ENCODE measurements at places on chromosomes 16 and 17.

- DNase-seq = no peak
These were observed 4.1 kb upstream of the MSLN start for GRCh38 chr16:756428-756827.

DNA sequence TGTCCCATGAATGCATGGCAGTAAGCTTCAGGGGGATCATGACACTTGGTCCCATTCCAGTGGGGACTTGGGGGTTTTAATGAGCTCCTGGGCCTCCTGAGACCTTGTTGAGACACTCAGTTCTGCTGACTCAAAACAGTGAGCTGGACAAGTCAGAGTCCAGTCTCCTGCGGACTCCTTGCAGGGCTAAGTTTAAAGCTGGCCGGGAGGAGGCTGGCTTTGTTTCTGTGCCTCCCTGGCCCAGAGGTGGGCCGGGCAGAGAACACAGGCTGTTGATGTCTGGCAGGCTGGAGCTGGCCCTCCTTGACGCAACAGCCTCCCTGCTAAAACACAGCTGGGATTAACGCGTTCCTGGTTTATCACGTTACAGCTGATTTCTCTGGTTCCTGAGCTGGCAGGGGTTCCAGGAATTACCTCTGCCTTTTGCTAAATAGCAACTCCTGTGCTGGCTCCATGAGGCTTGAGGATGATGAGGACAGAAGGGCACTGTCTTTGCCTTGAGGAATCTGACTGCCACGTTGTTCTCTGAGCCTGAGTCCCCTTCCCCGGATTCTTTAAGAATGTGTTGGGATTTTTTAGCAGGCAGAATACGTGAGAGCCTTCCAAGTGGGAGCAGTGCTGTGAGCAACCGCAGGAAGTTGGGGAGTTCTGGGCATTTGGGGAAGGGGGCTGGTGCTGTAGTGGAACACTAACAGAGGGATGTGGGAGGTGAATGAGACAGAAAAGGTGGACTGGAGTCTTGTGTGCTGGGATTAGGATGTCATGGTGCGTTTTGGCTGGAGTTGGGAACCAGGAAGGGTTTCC lies 2.0 kb downstream of the GPT2 start:
- DNase-seq = no peak

- no peak for DNase-seq
These were observed 578 bp downstream of the RAC3 start for GRCh38 chr17:82031885-82032627.

DNA sequence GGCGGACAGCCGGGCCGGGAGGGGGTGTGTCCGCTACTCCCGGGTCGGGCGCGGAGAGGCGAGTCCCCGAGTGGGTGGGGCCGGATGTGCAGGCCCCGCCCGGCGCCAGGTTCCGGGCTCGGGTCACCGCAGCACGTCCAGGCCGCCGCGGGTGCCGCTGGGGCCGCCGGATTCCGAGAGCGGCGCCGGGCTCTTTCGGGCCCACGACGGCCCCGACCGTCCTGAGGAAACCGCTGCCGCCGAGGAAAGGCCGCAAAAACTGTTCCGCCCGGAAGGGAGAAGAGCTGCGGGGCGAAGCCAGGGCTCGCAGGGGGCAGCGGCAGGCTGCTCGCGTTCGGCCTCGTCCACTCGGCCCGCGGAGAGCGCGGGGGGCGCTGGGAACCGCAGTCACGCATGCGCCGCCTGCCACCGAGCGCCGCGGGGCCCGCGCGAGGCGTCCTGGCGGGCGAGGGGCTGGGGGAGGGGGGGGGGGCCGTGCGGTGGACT lies at the start of gene ZKSCAN2:
TSS of gene ZKSCAN2 (minus strand) at position 376 of the 486 bp plus-strand sequence. CDS start 718 bp downstream, outside the sequence.
- DNase-seq = peak; percentile 96

- DNase-seq = no peak
These were observed 15.8 kb upstream of the ITGAM start for GRCh38 chr16:31243734-31244670.

- no peak for DNase-seq
These were observed 612.5 kb downstream of the KCNJ18 start for GRCh38 chr17:22304667-22305303.

- DNase-seq = no peak
These were observed 393.3 kb upstream of the TNRC6C start for GRCh38 chr17:77565166-77565565.

- no peak for DNase-seq
These were observed 10.0 kb upstream of the SLC4A1 start for GRCh38 chr17:44277976-44278375.

DNA sequence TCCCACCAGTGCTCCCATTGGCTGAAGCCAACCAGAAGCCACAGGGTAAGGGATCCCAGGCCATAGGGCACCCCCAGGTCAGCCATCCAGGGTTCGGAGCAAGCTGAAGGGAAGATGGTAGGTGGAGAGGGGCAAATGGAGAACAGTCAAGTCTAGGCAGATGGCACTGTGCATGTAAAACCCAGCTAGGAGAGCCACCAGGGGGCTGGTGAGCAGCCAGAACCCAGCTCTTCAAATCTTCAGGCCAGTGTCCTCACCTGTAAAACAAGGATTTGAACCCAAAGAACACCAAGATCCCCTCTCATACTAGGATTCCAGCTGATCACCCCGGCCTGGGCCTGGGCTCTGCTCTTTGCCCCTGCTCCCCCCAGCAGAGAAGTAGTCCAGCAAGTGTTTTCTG lies 43.5 kb downstream of the GINS3 start:
- DNase-seq = no peak

GRCh38 chr16:84888450-84888849 lies 68.7 kb downstream of the CRISPLD2 start:
- no peak for DNase-seq

DNA sequence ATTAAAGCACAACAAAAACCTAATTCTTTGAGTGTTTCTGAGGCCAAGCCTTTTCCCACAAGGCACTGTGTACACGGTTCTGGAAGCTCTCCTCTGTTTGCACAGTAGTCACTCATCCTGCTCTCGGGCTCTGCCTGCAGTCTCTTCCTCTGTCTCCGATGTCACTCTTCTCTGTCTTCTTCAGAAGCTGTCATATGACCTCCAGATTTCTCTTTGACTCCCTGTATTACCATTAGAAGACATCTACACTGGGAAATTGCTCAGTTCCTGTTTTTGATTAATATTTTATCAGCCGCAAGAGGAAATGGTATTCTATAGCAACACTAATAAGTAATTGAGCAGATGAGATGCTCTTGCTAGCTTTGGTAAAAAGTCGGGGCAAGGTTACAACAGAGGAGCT lies 422.9 kb downstream of the WWOX start:
- no peak for DNase-seq

GRCh38 chr16:4788489-4788889 lies 344 bp upstream of the SEPTIN12 start:
- no peak for DNase-seq

GRCh38 chr17:57895382-57896060 lies 45.7 kb upstream of the MRPS23 start:
- no peak for DNase-seq

GRCh38 chr17:81295676-81296381 lies 722 bp upstream of the SLC38A10 start:
- no peak for DNase-seq

- no peak for DNase-seq
These were observed 168.3 kb downstream of the SEC14L1 start for GRCh38 chr17:77308861-77309726.

GRCh38 chr16:85276721-85277120 lies 164.4 kb upstream of the CIBAR2 start:
- no peak for DNase-seq

DNA sequence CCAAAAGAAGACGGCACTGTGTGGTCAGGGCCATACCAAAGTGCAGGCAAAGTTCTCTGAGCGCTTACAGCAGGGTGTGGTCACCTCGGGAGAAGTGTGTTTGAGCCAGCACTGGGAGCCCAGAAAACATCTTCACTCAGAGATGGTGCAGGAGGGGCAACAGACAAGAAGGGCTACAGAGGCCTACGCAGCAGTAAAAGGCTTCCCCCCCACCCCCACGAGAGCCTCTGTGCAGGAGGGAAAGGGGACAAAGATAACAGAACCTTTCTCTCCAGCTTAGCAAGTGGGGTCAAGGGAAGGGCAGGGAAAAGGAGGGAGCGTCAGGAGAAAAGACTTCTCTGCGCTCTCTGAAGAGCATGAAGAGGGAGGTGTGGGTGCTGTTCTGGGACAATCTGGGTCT lies 2.8 kb downstream of the VAT1 start:
- DNase-seq = no peak

DNA sequence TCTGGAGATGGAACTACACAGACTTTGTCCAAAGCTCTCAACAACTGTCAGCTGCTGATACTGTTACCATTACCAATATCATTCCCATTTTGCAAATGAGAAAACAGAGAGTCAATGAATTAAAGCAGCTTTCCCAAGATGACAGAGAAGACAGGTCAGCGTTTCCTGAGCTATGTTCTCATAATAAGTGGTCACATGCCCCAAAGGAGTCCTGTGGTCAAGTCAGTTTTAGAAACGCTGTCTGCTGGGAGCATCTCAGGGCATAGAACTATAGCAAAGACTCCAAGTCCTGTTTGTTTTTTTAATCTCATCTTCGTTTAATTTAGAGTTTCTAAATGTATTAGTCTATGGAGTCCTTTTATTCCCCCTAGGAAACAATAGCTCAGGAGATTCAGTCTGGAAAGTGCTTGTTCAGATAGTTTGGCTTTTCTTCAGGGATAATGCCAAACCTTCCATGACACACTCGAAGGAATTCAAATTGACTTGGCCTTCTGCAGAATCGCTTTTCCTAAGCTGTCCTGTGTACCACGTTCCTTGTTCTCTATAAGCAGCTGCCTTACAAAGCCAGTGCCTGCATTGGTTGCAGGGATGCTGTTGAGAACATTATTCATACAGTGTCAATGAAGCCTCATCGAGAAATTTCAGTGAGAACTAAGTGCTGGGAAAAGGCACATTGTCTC lies 12.1 kb downstream of the CCDC42 start:
- no peak for DNase-seq

DNA sequence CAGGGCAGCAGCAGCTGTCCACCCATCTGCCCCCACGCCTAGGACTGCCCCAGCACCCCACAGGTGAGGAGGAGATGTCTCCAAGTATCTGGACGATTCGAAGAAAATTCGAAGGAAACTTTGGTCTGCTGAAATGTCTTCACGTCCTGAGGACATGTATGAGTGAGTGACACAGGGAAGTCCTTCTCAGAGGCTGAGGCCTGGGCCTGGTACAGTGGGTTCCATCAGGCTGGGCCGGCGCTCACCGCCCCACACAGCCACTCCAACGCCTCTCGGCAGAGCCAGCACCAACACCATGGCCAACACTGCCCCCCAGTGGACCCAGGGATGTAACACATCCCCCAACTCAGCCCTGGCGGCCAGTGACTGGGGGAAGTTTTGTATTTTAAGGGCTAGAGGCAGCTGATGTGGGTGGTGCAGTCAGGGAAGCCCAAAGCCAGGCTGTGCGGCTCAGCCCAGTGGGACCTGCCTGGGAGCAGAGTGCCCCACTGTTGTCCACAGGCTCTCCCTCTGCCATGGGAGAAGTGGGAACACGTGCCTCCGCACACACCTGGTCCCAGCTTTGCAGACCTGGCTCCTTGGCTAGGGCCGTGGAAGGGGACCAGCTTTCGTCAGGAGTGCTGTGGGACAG lies 55.8 kb upstream of the FASN start:
- DNase-seq = peak; percentile 91

DNA sequence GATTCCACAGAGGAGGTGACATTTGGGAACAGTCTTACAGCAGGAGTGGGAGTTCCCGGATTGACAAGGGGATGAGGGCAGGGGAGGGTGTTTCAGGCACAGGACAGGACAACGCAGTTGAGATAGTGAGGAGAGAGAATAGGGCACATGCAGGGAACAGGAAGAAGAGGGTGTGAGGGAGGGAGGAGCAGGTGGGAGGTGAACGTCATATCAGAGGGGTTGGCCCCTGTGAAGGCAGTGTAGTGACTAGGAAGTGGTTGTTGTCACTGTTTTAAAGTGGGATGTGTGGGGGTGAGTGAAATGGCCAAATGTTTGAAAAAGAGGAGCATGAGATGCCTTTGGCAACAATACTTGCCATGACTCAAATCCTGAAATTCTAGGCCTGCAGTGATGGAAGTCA lies 12.2 kb downstream of the PRKCB start:
- DNase-seq = no peak

DNA sequence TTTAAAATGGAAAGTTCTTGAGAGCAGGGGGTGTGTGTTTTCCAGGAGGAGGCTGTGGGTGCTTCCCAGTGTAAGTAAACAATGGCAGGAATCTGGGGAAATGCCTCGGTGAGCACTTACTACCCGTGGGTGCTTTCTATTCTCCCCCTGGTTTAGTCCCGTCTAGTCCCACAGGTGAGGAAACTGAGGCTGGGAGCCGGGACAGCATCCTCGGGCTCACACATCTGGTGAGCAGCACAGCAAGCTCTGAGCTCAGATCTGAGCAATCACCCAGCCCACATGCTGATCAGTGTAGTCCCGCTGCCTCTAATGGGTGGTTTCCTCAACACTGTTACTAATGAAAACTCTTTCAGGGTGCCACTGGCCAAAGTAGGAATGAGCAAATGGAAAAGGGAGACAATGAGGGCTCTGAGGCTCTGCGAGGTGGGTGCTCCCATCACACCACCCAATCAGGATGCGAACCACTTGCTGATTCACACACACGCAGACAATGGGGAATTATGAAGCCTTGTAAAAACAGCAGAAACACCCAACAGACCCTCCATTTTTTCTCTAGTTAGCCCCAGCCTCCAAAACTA lies 202.6 kb downstream of the PARN start:
- no peak for DNase-seq

- DNase-seq = no peak
These were observed 19.7 kb downstream of the GINS3 start for GRCh38 chr16:58411736-58412614.

DNA sequence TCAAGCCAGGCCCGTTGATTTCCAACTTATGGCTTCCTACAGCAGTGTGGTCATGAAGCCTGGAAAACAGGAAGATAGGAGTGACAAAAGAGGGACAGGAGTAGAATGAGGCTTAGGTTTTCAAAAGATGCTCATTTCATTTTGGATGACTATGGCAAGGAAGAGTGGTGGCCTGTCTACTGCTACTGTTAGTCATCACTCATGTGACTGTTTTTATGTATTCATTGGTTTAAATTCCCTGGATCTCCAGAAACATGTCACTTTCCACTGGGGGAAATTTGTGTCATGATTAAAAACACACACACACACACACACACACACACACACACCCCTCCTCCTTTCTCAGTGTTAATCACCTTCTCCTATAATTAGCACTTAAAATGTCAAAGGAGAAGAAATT lies 1.1 kb upstream of the CYLD start:
- no peak for DNase-seq

GRCh38 chr17:33509331-33509730 lies 216.2 kb upstream of the ASIC2 start:
- DNase-seq = no peak

DNA sequence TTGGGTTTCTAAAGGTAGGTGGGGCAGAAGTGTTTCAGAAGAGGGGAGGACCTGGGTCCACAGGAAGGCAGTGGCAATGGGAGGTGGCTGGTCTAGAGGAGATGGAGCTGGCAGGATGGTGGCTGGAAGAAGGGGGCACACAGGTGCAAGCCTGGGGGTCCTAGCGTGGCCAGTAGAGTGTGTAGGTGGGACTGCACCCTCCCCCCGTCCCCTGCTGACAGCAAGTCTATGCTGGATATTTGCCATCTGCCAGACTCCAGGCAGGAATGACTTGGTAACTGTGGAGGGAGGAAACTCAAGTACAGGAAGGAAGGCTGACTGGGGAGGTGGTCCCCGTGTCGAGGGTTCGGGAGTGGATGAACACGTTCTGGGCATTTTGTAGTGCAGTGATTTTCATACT lies 8.6 kb downstream of the MED9 start:
- no peak for DNase-seq

Measured in osteocyte (in vitro differentiated cells).